ENCODE measurements at places on chromosomes 16 and 17.

DNA sequence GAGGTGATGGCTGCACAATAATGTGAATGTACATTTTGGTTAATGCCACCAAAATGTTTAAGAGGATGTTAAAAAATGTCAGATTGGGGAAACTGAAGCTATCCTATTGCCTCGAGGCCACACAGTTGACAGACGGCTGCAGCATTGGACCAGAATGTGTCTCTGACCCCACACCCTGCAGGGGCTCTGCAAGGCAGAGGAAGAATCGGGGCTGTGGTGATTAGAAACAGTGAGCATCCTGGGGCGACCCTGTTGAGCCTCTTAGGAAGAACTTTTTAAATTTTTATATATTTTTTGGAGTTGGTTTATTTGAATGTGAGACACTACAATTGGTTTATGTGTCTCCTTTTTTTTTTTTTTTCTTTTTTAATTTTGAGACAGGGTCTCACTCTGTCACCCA is 15.0 kb upstream of the ADORA2B start:
- DNase-seq = no peak

- DNase-seq = peak; percentile 75
Measured at GRCh38 chr17:78797691-78798585, 15.9 kb upstream of the CYTH1 start.

DNA sequence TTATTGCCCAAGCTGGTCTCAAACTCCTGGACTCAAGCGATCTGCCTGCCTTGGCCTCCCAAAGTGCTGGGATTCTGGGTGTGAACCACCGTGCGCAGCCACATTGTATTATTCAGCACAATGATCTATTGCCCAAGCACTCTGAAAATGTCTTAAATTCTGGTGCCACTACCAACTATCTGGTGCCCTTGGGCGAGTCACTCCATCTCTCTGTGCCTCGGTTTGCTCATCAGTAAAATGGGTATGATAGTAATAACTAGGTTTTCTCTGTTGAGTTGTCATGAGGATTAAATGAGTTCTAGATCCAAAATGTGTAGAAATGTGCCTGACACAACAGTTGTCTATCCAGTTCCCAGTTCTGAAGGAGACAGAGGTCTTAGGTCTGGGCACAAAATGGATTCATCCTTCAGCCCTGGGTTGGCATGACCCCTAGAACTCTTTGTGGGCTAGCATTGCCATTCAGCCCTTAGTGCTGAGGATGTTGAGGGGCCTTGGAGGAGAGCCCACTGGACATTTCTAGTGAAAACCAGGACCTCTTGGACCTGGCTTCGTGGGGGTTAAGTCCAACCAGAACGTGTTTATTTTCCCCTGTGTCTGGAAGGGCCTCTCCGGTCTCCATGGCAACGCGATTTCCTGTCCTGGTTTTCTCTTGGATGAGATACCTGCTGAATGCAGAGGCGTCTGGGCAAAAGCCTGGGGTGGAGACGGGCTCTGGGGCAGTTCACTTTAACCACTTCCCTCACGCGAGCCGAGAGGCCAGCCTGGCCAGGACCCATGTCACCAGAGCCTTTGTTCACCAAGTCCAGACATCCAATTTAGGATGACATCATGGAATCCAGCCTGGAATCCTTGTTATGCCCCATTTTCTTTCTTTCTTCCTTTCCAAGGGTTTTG is 43.7 kb upstream of the TNRC6A start:
- peak; percentile 84 for DNase-seq

GRCh38 chr16:87501117-87501516 is 8.3 kb upstream of the ZCCHC14 start:
- no peak for DNase-seq

GRCh38 chr17:45784741-45785479 is 790 bp downstream of the CRHR1 start:
- DNase-seq = peak; percentile 52

DNA sequence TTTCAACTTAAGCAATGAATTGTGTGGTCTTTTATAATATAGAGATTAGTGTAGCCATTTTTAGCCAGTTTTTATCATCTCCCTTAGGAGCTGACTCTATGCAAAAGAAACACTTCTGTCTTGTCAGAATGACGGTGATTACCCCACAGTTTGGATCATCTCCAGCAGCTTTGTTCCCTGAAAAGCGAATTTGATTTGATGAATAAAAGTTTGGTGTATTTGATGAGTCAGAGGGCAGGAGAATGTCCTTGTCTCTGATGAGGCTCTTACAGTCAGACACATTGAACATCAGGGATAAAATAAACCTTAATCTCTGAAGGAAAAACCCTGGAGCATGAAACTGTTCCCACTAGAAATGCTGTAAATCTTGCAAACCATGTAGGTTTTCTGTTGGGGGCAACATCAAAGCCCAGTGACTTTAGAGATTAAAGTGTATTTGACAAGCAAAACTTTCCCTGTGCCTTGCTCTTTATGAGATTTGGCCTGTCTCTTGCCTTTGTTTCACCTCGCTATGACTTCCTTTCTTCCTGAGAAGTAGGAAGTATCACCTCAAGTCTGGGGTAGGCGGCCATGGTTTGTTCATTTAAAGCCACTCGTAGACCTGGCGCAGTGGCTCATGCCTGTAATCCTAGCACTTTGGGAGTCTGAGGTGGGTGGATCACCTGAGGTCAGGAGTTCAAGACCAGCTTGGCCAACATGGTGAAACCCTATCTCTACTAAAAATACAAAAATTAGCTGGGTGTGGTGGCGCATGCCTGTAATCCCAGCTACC is 209.3 kb downstream of the FTO start:
- DNase-seq = peak; percentile 89

- no peak for DNase-seq
Measured at GRCh38 chr17:17342242-17342945, 39.2 kb downstream of the NT5M start.

GRCh38 chr16:82067042-82067803 is 32.2 kb downstream of the HSD17B2 start:
- DNase-seq = peak; percentile 74

GRCh38 chr16:85480727-85481101 is 132.4 kb upstream of the GSE1 start:
- no peak for DNase-seq

- DNase-seq = no peak
Measured at GRCh38 chr17:7041607-7042500, 2.0 kb downstream of the SLC16A11 start.

DNA sequence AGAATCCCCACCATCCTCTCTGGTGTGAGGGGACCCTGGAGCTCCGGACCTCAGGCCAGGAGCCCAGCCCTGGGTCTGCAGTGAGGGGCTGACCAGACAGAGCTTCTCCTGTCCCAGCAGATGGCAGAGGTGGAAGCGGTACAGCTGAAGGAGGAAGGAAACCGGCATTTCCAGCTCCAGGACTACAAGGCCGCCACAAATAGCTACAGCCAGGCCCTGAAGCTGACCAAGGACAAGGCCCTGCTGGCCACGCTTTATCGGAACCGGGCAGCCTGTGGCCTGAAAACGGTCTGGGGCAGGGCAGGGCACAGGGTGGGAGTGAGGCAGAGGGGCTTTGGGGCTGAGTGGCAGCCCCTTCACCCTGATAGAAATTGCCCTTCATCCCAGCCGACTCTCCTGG is 527 bp downstream of the UNC45B start:
- DNase-seq = no peak

DNA sequence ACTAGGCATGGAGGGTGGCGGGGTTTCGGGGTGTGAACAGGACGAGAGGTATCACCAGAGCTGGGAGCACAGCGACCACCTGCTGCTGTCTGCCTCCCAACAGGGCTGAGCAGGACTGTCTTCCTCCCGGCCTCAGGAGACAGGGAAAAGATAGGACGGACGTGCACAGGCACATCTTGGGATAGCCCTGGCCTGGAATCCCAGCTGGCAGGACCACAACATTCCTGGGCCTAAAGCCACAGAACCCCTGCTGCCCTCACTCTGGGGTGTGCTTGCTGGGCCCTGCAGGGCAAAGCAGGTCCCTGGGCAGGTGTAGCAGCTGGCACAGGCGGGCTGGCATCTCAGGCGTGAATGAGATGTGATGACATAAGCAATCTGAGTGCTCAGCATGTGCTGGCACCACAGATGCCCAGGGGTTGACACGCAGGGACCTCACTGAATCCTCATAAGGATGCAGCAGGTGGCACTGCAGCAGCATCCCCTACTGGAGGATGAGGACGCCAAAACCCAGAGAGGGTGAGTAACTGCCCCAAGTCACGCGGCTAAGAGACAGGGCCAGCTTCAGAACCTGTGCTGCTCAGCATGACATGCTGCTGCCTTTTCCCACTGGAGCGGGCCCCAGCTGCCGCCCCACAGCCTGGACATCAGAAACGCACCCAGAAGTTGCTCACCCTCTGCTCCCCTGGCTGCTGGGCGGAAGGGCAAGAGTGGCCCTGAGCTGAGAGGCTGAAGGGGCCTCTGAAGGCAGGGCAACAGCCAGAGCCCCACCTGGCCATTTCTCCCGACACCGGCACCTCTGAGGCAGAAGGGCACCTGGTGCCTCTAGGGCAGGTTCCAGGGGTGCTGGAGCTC is 7.1 kb downstream of the CORO7 start:
- DNase-seq = peak; percentile 35

DNA sequence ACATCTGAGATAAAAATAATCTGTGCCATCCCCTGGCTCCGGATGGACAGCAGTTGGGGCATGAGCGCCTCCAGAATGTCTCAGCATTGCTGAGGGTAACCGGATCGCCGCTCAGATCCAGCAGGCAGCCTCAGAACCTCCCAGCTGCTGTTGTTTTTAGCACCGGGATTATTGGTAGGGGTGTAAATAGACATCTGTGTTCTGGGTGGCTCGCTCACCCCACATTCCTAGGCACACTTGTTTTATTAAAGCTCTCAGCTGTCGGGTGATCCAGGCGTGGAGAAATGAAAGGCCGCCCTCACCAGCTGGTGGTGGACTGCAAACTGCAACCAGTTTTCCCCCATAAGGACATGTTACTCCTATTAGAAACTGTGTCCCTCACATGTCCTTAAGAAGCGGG is 32.1 kb downstream of the MYH3 start:
- DNase-seq = no peak

DNA sequence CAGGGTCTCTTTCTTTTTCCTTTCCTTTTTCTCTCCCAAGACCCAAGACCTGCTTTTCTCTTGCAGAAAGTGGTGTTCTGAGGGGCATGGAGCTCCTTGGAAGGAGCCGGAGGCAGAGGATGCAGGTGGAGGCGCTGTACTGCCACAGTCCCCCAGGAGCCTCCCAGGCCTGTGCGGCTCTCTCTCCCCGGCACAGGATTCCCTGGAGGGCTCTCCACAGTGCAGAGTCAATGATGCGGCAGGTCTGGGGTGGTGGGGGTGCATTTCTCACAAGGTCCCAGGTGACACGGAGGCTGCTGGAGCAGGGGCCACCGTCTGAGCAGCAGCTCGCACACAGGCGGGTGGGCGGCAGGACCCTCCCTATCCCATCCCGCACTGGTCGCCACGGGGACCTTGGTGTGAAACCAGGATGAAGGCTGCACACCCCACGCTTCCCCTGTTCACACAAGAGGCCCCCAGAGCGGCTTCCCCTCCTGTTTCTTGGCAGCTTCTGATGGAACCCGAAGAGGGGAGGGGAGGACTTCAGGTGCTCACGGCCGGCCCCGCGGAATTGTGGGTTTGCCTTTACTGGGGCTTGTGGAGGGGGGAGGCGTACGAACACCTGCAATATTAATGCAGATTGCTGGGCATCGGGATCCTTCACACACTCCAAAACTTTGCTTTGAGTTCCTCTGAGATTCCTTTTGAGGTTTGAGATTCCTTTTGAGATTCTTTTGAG is 186.9 kb downstream of the ENGASE start:
- no peak for DNase-seq

DNA sequence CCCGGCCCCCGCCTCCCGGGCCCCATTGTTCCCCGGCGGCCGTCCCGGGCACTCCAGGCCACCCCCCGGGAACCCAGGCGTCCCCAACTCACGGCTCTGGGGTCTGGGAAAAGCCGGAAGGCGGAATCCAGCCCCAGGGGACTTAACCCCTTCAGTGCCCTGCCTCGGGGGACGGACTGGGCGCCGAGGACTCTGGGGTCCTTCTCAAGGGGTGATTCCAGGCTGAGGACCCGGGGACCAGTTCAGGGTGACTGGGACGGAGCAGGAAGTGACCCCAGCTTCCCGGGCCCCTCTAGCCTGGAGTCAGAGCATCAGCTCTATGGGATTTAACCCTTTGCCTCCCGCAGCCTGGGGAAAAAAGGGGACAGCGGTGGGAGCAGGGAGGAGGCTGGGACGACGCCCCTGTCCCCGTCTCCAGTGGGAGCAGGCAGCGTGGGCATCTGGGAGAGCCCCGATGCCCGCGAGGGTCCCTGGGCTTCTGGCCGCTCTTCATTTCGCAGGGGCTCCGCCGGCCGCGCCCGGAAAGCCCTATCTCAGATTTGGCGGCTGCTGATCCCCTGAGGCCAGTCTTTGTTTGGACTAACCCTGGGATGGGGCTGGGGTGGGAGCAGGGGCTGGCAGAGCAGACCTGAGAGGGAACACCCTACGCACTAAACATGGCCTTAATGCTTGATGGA is at the start of gene ZNF629:
Gene ZNF629 (minus strand): TSS at position 270 of the 677 bp plus-strand sequence. CDS start 2,723 bp downstream, outside the sequence.
- DNase-seq = peak; percentile 78

DNA sequence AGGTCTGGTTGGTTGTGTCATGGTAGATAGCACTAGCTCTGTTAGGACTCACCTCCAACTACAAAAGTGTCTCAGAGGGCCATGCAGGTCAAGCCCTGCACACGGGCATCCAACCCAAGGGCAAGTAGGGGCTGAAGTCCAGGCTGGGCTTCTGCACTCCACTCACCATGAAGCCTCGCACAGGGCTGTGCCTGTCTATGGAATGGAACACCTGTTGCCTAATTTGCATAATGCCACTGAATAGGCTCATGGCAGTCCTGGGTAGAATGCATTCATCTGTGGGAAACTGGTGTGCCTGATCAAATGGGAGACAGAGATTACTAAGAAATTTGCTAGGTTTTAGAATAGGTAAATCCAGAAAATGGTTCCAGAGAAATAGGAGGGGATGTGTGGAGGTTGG is 8.0 kb upstream of the AKAP1 start:
- no peak for DNase-seq

GRCh38 chr16:70714581-70715054 is 28.8 kb upstream of the MTSS2 start:
- DNase-seq = no peak

DNA sequence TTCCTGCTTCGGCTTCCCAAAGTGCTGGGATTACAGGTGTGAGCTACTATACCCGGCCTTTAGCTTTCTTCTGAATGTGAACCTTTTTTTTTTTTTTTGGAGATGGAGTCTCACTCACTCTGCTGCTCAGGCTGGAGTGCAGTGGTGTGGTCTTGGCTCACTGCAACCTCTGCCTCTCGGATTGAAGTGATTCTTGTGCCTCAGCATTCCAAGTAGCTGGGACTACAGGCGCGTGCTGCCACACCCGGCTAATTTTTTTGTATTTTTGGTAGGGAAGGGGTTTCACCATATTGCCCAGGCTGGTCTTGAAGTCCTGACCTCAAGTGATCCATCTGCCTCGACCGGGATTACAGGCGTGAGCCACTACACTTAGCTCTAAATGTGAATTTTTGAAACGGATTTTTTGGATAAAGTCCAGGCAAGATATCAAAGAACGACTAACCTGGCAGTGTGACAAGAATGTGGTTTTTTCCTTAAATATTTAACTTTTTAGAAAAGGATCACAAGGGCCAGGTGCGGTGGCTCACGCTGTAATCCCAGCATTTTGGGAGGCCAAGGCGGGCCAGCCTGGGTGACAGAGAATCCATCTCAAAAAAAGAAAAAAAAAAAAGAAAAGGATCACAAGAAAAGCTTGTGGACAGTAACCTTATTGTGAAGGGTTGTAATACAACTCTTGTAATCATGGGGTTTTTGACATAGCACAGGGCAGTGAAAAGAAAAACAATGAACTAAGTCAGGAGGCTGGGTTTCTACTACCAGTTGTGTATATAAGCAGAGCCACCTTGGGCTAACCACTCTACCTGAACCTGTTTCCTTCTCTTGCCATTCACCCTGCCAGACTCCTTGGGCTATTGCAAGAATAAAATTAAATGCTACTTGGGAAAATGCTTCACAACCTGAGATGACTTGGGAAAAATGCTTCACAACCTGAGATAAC is 6.2 kb downstream of the BRCA1 start:
- no peak for DNase-seq

GRCh38 chr17:55458287-55458900 is 36.8 kb upstream of the MMD start:
- DNase-seq = no peak
